ENCODE measurements at places on chromosomes 1 and 21.

GRCh38 chr21:26448751-26449150, 124.3 kb downstream of the CYYR1 start:
- no peak for DNase-seq

DNA sequence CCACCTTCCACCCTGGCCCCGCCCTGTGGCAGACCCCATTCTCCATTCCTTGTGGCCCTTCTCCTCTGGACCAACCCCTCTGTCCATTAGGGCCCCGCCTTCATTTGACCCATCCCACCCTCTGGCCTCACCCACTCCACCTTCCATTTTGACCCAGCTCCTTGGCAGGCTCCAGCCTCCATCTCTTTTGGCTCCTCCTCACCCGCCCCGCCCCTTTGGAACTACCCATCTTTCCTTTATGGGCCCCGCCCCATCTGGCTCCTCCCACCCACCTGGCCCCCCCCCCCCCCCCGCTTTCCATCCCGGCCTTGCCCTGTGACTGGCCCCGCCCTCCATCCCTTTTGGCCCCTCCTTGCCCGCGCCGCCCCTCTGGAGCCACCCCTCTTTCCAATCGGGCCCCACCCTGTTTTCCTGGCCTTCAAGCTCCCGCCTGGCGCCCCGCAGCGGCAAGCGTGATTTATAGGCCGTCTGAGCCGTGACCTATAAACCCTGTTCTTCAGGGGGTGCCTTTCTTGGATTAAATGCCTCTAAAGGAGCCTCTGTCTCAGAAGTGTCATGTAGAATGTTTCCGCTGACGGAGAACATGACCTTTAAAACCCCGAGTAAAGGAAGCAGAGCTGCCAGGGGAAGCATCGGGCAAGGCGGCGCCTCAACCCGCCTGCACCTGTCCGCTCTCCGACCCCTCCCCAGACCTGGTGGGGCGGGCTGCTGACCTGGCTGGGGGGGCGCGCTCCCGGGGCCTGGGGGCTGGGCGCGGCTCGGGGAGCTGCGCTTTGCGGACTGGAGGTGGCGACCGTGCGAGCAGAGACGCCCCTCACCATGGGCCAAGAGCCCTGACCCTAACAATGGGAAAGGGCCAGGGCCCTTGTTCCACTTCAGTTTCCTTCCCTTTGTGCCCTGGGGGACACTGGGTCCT, 178.0 kb downstream of the CAMTA1 start:
- no peak for DNase-seq

- no peak for DNase-seq
Observed at GRCh38 chr1:151326619-151327222, 495 bp downstream of the PI4KB start.

- no peak for DNase-seq
Observed at GRCh38 chr1:47491341-47491753, 53.5 kb downstream of the FOXD2 start.

DNA sequence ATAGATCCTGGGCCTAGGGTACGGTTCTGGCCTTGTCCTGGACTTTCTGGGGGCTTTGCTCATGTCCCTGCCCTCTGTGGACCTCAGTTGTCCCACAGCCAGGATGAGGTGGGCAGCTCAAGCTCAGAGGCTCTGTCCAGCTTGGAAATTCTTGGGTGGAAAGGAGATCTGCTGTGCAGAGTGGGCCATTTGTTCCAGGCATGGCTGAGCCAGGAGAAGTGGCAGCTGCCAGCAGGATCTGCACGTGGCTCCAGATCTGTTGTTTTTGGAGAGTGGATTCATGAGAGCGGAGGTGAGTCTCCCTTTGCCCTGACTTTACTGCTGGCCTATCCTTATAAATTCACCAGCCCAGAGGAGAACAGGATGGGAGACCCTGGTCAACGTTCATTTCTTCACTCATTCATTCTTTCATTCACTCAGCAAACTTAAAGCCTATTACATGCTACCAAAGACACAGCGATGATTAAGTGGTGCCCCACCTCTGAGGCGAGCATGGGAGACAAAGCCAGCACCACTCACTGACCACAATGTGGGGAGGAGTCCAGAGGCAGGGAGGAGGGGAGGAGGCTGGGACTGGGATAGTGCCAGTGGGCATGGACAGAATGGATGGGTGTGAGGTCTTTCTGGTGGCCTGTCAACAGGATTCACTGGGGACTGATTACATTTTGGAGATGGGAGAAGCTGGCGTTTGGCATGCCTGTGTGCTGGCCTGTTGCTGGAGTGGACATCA, 205.1 kb downstream of the TRABD2B start:
- DNase-seq = no peak

GRCh38 chr1:200243042-200243437, 166.8 kb downstream of the ZNF281 start:
- no peak for DNase-seq

- no peak for DNase-seq
Observed at GRCh38 chr1:42298520-42298919, 36.5 kb downstream of the FOXJ3 start.

- no peak for DNase-seq
Observed at GRCh38 chr1:202665417-202665816, 44.8 kb downstream of the SYT2 start.

GRCh38 chr21:44872649-44873355, 688 bp downstream of the PTTG1IP start:
- DNase-seq = no peak

DNA sequence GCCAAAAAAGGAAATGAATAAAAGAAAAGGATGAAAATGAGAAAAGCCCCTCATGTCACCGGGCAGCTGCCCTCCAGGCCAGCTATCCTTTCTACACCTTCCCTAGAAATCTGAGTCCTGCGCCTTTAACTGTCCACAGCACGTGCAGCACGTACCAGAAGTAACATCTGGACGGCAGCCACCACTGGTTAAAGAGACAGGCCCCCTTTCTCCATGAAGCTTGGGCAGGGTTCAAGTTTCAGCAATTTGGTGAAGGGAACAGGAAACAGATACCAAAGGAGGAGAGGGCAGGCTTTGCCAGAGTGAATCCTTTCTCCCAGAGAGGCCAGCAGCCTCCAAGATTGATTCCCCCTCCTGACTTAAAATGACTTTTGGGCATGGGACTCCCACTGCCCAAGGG, 3.6 kb upstream of the KIAA2013 start:
- no peak for DNase-seq

DNA sequence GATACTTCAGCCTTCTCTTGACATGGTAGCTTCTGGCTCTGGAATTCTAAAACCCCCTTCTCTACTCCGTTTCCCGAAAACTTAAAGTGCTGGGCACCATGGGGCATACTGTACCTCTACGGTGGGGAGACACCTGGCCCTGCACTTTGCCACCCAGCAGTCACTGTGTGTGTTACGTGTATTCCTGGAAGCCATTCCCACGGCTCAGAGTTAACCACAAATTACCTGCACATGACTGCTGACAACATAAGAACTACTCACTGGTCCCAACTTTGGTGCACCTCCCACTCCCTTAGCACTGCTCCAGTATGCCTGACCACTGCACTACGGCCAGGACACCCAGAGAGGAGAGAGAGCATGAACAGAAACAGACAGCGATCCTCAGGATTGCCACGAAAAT, 29.4 kb upstream of the TMPRSS2 start:
- no peak for DNase-seq

GRCh38 chr1:228420968-228421826, 4.5 kb upstream of the TRIM17 start:
- DNase-seq = no peak

DNA sequence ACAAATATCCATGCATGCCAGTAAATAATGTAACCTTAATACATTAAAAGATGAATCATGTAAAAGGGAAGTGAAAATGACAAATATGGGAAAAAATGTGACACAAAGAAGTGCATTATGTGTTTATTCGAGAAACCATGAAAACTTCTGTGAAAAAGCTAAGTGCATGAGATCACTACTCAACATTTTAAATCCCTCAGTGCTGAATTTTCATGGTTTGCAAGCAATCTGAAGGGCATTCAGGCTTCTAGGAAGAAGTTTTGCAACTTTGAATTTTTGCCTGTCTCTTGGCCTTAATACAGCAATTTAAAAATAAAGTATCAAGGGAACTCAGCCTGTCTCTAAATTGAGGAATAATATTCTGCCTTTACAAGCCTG, 78.2 kb downstream of the MAP3K7CL start:
- DNase-seq = no peak

- DNase-seq = no peak
Observed at GRCh38 chr1:54017979-54018378, at the start of gene LDLRAD1. Gene LDLRAD1 (minus strand): TSS chr1:54018186. CDS start chr1:54018112, 74 bp downstream.

- DNase-seq = no peak
Observed at GRCh38 chr1:212596798-212597197, 11.8 kb upstream of the ATF3 start.

GRCh38 chr21:32386195-32386870, 6.5 kb downstream of the URB1 start:
- DNase-seq = no peak

- no peak for DNase-seq
Observed at GRCh38 chr1:85328713-85329397, 52.4 kb upstream of the BCL10 start.

GRCh38 chr1:12618661-12618964, 603 bp upstream of the DHRS3 start:
- no peak for DNase-seq

DNA sequence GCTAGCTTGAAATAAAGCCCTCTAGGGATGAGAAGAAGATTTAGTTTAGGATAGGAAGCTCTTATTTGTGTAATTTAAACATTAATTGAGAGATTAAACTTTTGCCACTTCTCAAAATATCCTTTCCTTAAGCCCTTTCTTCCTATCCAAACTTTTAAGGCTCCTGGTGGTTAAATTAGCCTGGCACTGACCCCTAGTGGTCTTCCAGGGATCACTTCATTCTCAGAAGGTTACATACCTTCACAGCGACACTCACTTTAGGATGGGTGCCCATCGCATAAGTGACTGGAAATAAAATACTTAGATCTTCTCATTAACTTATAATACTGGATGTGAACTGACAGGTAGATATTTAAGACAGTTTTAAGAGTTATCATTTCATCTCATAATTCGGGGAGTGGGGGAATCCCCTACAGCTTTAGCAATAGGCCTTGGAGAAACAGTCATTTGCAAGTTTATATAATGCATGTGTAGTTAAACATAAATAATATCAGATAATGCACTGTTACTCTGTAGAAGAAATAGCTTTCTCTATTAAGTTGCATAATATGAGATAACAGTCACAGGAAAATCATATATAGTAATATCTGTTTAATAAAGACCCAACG, 7.4 kb downstream of the LHX9 start:
- DNase-seq = no peak

DNA sequence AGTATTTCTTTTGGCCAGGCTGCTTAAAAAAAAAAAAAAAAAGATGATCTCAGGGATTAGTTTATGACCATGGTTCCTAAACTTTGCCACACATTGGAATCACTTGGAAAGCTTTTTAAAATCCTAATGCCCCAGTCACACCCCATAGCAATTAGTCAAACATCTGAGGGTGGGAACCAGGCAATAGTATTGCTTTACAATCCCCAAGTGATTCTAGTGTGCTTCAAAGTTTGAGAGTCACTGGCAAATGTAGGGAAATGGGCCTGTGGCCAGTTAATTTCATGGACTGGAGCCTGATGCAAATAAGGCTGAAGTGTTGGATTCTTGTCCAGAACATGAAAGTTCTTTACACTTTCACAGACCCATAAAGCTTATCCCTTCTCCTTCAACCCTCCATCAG, 374.6 kb upstream of the ESRRG start:
- no peak for DNase-seq

GRCh38 chr1:74197255-74197654, 721 bp downstream of the LRRIQ3 start:
- DNase-seq = no peak

DNA sequence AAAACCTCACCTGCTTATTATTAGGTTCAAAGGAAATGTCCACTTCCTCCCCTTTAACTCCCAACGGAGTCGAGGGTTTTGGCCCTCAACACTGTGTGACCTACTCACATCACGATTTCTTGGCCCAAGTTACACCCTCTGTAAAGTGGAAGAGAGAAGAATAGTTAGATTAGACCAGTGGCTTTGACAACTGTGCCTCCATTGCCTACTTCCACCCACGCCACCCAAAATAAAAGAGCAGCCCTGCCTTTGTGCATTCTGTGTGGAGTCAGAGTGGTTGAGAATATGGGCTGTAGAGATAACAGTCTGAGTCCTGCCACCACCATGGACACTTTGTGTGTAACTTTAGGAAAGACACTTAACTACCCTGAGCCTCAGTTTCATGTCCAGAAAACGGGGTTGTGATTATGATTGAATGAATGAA, 4.1 kb upstream of the HDGF start:
- no peak for DNase-seq

DNA sequence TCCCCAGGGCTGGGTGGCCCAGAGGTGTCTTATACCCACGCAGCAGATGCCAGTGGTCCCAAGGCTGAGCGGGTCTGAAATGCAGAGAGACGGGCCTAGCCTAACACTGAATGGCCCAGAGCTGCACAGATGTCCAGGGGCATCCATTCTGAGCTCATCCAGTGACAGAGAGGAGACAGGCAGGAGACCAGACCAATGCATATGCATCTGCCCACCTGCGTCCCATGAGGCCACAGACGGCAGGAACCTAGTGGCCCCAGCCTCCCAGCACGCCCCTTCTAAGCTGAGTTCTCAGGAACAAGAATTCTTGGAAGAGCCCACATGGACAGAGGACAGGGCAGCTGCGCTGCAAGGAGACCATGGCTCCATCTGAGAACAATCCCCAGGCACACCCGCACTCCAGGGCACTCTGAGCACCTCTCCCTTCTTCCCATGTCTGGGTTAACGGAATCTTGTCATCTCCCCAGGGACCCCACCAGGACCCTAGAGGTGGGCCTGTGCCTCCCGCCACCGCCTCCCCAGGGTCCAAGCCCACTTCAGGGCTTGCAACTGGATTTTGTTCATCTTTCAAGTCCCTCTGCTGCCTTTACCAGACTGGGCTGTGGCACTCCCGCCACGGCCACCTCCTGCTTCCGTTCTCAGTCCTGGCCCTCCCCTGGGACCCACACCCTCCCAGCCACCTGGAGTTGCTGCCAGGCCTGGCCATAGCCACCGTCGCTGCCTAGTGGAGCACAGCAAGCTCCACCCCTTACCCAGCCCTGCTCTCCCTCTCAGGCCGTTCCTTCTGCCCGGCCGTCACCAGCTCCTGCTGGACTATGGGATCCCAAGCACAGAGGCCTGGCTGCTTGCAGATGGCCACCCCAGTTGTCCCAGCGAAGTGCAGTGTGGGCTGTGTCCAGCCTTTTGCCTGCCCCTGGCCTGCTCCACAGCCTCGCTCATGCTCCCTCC, 3.3 kb downstream of the WNT3A start:
- peak; percentile 38 for DNase-seq

DNA sequence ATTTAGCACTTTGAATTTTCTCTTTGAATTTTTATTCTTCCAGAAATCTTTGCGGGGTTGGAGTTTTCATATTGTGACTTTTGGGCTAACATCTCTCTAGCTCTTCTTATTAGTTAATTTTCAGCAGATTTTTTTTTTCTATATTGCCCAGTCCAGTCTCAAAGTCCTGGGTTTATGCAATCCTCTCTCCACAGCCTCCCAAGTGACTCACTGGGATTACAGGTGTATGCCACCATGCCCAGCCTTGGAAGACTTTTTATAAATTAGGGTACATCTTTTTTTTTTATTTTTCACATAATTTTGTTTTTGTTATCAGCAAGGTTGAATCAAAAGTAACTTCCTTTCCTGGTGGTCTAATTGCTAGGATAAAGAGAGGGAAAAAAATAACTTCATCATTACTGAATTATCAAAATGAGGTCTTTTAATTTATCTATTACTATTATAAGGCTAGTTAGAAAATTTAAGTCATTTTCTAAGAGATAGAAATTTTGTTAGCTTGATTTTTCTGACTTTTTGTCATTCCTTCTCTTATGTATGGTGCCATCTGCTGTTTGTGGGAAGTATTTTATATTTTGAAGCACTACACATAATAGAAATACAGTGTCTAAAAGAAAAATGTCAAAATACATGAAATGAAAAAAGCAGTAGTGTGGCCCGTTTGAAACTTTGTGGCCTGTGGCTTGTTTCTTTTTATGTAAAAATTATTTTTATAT, 273.4 kb upstream of the CACYBP start:
- DNase-seq = no peak

All from NCI-H2107 (cell line).